ENCODE measurements at places on chromosomes 6 and 20. TPM values are rescaled to one million over a fixed set of nuclear protein-coding genes. Genes with fewer than 3 reads are reported as not detected.

- no peak for DNase-seq
Measured at GRCh38 chr6:119303164-119303887, 46.2 kb downstream of the MAN1A1 start.

The ATXN1 gene
- 32.8 TPM for total RNA-seq

The TNFRSF21 gene
- total RNA-seq = 4.3 TPM

The SYNGAP1 gene
- total RNA-seq = 14.2 TPM

DNA sequence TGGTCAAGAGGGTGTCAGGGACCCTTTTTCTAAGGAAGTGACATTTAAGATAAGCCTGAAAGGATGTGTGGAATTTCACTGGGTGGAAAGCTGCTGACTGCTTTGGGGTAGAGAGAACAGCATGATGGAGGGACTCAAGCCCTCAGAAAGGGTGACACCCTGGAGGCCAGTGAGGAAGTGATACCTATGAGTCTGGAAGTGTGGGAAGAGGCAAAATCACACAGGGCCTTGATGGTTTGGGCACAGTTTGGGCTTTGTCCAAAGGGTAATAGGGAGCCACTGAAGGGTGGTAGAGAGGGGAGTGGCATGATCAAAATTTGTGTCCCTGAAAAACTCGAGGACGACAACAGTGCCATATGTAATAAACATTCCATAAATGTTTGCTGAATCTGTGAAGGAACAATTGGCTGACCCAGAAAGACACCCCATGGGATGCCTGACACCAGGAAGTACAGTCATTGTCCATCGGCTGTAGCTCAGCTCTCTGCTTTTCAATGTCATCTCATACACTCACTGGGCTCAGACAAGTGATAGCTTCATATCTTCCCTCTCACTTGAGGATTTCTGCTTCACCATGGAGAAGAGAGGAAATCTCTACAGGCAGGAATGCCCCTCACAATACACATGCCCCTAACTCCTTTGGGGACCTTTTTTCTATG lies 21.3 kb downstream of the CASS4 start:
- DNase-seq = no peak

DNA sequence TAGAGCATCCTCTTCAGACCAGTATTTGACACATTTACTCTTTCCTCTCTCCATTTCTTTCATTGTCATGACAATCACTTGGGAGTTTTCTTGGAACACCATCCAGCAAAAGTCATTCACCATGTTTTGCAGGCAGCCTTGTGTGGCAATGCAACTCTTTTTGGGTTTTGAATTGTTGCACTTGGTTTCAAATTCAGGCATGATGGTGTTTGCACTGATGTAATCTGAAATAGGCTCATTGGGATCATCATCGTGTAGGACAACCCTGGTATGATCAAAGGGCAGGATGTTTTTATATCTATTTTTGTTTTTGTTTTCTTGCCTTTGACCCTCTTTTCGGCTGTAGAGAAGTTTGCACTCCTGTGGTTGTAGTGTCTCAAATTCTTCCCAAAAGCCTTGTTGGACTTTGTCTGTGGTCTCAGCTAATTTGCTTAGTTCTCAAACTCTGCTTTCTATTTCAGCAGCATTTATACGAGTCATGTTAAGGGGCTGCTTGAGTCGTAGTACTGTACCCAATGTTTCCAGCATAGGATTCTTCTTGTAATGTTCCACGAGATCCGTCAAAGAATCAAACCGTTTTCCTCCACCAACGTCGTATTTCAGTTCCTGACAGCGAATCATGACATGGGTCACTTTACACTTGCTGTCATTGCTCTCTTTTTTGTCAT lies 160.8 kb upstream of the TNFAIP3 start:
- no peak for DNase-seq

DNA sequence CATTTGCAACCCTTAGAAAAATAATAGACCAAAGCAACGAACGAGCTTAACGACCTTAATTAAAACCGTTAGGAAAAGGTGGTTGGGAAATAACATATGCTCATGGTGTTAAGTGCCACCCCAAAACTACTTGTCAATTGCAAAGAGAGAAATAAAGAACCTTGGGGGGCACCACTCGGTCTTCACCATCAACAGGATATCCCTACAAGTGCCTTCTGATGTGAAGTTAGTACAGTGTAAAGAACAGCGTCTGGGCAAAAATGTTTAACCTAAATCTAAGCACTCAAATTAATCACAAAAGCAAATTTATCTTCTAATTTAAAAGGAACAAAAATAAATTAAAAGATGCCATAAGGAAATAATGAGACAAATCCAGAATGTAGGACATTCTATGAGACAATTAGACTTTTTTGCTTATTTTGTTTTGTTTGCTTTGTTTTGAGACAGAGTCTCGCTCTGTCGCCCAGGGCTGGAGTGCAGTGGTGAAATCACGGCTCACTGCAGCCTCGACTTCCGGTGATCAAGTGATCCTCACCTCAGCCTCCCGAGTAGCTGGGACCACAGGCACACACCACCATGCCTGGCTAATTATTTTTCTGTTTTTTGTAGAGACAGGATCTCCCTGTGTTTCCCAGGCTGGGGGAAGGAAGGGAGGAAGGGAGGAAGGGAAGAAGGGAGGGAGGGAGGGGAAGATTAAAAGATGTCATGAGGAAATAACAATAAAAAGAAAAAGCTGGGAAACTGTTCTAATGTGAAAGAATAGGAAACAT lies 41.3 kb upstream of the BTN3A2 start:
- DNase-seq = no peak

GRCh38 chr20:19552221-19553180 lies 205.6 kb upstream of the RIN2 start:
- no peak for DNase-seq

- no peak for DNase-seq
Measured at GRCh38 chr6:95244751-95245150, 332.6 kb upstream of the MANEA start.

DNA sequence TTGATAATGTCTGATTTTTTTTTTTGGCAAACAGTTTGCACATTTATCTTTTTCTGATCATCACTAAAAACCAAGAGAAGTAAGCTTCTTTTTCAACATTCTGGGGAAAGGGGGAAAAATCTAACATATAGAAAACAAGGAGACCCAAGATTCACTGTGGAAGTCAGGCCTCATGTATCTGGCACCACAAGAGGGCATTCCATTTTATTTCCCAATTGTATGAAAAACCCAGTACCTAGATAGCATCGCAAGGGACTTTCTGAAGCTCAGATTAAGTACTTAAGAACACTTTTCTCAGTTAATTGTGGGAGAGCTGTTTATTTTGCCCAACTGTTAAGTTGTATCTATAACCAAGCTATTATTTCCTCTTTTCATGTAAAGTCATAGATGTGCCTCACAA lies 152.9 kb downstream of the KLHL32 start:
- no peak for DNase-seq

The SLC52A3 gene
- total RNA-seq = 2.2 TPM

The OLIG3 gene
- total RNA-seq = not detected

GRCh38 chr6:165511807-165512206 lies 151.2 kb downstream of the PDE10A start:
- no peak for DNase-seq

The AGER gene
- total RNA-seq = 9.9 TPM

- DNase-seq = no peak
Measured at GRCh38 chr20:8434326-8434876, 302.3 kb downstream of the PLCB1 start.

The FAM209B gene
- not detected for total RNA-seq

The SEMG1 gene
- total RNA-seq = not detected

- DNase-seq = no peak
Measured at GRCh38 chr6:105769987-105770386, 316.1 kb upstream of the PRDM1 start.

GRCh38 chr6:117414770-117415169 lies 11.0 kb downstream of the ROS1 start:
- no peak for DNase-seq

DNA sequence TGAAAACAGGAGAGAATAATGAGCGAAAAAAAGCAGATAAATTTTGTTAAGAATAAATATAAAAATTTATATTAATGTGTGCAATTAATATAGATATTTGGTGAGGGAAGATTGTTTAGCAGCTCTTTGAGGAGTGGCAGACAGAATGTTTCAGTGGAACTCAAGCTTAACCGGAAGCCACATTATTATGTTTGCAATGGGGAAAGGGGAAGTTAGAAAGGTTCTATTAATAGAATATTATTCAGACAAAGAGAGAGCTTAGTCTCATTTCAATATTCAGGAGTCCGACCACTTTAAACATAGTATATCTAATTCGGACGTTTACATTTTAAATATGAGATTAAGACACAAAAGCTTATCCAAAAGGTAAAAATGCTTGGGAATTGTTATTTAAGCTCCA lies 81.6 kb upstream of the KHDRBS2 start:
- no peak for DNase-seq

The SYNDIG1 gene
- not detected for total RNA-seq

- no peak for DNase-seq
Measured at GRCh38 chr6:34106421-34106820, 39.5 kb downstream of the GRM4 start.

- DNase-seq = no peak
Measured at GRCh38 chr6:149093643-149094042, 223.9 kb upstream of the TAB2 start.

DNA sequence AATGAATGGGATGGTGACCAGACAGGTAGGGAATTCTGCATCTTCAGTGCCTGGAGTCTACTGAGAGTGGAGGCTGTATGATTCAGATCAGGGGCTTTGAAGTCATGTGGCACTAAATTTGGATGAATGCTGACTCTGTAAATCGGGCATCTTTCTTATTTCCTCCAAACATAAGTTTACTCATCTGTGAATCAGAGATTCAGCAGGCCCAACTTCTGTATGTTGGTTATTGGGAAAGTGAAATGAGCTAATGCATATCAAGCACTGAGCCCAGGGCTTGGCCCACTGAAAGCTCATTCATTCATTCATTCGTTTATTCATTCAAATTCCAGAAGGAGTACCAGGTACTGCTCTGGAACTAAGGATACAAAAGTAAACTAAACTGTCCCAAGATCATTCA lies 192.3 kb upstream of the RIN2 start:
- DNase-seq = no peak

The RGS17 gene
- 0.08 TPM for total RNA-seq

- no peak for DNase-seq
Measured at GRCh38 chr6:138382498-138383265, 5.0 kb downstream of the SMIM28 start.

DNA sequence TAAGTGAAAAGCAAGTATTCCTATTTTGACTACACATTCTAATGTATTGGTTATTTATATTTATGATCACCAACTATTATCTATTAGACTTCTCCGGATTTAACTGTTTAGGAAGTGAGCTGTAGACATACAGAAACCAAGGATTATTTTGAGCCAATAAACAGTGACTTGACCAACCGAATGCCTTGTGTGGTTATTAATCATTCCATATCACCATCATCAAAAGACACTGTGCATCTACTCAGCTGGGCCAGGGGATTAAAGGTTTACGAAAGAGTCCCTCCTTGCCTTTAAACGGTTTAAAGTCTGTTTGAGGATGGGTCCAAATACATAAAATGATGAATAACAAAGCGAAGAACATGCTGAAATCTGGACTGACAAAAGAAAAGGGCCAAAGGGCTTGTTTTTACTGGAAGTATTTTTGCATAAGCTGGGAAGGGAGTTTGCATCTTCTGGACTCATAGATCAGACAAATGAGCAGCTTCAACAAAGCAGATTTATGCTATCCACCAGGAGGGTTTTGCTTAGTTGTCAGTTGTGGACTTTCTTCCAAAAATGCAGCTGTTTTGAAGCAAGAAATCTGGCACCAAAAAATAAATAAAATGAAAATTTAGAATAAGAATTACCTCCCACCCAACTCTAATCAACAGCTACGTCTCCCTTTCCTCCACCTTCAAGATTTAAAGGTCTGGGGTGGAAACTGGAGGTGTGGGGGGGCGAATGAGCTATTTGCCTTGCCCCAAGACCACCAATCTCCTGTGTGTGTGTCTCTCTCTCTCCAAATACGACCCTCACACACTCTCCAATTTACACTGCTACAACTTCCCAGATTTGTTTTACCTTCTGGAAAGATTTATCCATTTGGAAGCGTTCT lies 33.6 kb upstream of the ID4 start:
- DNase-seq = no peak

The TBX18 gene
- total RNA-seq = 3.2 TPM

The CCN5 gene
- total RNA-seq = 137 TPM

- no peak for DNase-seq
Measured at GRCh38 chr6:125839471-125839870, 48.7 kb downstream of the NCOA7 start.
